ENCODE measurements at places on chromosomes 1 and 21. TPM values are rescaled to one million over a fixed set of nuclear protein-coding genes. Genes with fewer than 3 reads are reported as not detected.

The ATP1A2 gene
- 1.9 TPM for polyA plus RNA-seq

The FAM163A gene
- polyA plus RNA-seq, result 0.53 TPM

The PGLYRP4 gene
- 0.33 TPM for polyA plus RNA-seq

The TNFRSF4 gene
- 3.5 TPM for polyA plus RNA-seq

The FGR gene
- 1.6 TPM for polyA plus RNA-seq

The NOL9 gene
- 2.0 TPM for polyA plus RNA-seq

The NR5A2 gene
- 58.0 TPM for polyA plus RNA-seq

The OR10Z1 gene
- not detected for polyA plus RNA-seq

The TMEM82 gene
- 27.0 TPM for polyA plus RNA-seq

The EDN2 gene
- polyA plus RNA-seq, result 1.0 TPM

The WDR26 gene
- polyA plus RNA-seq, result 66.1 TPM

The LIX1L gene
- polyA plus RNA-seq, result 7.1 TPM

The DNMT3L gene
- polyA plus RNA-seq, result not detected

The PLA2G2D gene
- polyA plus RNA-seq, result 0.40 TPM

The ADAMTSL4 gene
- 16.1 TPM for polyA plus RNA-seq

The C4BPA gene
- polyA plus RNA-seq, result 0.07 TPM

The NFIA gene
- 1.6 TPM for polyA plus RNA-seq

The AQP10 gene
- polyA plus RNA-seq, result 2.9 TPM

The COL11A1 gene
- 0.03 TPM for polyA plus RNA-seq

The TP53BP2 gene
- polyA plus RNA-seq, result 11.5 TPM

The GJC2 gene
- 0.27 TPM for polyA plus RNA-seq

The LEMD1 gene
- polyA plus RNA-seq, result 3.8 TPM

The KRTAP21-2 gene
- polyA plus RNA-seq, result not detected

The TMCO4 gene
- polyA plus RNA-seq, result 28.6 TPM

The FMO2 gene
- 0.22 TPM for polyA plus RNA-seq

The HYI gene
- 212 TPM for polyA plus RNA-seq

The MNDA gene
- 1.6 TPM for polyA plus RNA-seq

The IGSF3 gene
- polyA plus RNA-seq, result 8.1 TPM

The C1orf115 gene
- polyA plus RNA-seq, result 313 TPM

The NEK7 gene
- 29.1 TPM for polyA plus RNA-seq

The NDUFS5 gene
- polyA plus RNA-seq, result 696 TPM

The HES5 gene
- polyA plus RNA-seq, result not detected

All from small intestine (tissue), 16 donors.